Caki2 (cell line): ENCODE measurements at places on chromosomes 3 and 15.
A peak's percentile ranks its signal among the peaks of the same experiment; 100 is the strongest.

DNA sequence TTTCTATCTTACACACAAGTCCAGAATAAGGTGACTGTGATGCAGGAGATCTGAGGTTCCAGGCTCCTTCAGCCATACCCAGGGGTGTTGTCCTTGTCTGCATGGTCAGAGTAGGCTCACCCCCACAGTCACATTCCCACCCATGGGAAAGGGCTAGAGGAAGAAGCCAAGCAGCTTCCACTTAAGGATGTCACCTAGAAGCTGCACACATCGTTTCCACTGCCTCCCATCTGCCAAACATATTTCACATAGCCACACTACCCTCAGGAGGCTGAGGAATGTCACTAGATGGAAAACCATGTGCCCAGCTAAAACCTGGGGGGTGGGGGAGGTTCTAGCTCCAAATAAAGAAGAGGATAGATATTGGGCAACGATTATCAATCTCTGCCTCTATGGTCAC lies 58.1 kb downstream of the TMEM39A start:
- no peak for DNase-seq

GRCh38 chr3:134373271-134374104 lies 759 bp downstream of the AMOTL2 start:
- DNase-seq: peak; percentile 76

GRCh38 chr15:32829436-32829835 lies 111.6 kb downstream of the GREM1 start:
- DNase-seq: no peak

DNA sequence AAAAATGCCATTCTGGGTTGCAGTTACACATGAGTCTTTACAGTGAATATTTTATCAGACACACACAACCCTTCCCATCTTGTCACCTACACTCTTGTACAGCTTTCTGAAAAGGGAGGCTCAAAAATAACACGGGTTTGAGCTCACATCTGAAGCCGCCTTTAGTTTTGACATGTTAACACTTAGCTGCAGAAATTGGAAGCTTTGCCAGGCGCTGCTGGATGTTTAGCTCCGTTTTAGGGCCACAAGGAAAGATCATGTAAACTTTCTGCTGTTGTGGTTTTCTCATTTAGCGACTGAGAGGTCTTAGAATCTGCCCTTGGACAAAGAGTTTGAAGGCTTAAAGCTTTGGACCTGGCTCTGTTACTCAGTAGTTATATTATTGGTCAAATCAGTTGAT lies 120.1 kb downstream of the OXNAD1 start:
- DNase-seq: no peak

DNA sequence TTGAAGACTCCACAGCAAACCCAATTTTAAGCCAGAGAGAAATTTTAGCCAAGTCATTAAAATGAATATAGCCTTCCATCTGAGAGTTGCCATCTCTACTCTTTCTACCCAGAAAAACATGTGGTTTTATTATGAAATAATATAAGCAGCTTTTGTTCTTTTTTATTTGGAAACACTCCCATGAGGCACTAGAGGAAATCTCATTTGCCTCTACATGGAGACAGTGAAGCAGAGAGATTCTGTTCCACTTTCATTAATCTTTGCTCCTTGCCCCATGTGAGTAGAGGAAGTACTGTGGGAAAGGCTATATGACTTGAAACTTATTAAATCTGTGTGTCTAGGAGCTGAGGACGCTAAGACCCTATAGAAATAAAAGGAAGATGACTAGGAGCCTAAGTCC lies 111.1 kb downstream of the P3H2 start:
- DNase-seq: no peak

DNA sequence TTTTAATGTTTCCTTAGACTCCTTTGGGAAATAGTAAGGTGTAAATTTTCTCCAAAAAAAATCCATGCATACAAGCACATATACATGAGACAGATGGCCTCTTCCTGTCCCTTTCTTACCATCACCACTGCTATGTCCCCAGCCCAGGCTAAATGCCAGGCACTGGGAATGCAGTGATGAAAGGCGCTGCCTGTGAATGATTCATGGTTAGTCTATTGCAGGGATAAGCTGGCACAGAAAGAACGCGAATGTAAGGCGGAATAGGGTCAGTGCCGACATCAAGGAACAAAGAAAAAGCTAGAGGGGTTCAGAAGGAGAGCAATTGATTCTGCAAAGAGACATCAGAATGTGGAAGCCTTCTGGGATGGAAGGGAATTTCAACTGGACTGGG lies 36.2 kb upstream of the CFAP161 start:
- no peak for DNase-seq

GRCh38 chr3:125442506-125442905 lies 67.4 kb upstream of the ZNF148 start:
- no peak for DNase-seq

DNA sequence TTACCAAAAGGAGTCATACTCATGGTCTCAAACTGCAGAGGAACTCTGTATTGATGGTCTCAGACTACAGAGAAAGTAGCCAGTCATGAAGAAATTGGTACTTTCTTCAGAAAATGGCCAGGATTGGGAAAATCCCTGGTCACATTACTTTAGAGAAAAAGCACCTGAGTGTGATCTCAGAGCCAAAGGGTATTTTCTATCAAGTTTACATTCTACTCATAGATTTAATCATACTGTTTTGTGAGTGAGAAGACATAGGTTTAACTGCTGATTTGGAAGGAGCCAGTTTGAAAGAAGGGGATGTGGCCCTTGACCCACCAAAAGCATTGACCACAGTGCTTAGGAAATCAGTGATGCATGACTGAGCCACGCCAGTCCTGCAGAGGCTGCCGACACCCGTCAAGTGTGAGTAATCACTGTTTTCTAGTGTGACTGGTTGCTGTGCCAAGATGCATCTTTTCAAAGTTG lies 203.6 kb downstream of the AKAP13 start:
- DNase-seq: peak; percentile 77

DNA sequence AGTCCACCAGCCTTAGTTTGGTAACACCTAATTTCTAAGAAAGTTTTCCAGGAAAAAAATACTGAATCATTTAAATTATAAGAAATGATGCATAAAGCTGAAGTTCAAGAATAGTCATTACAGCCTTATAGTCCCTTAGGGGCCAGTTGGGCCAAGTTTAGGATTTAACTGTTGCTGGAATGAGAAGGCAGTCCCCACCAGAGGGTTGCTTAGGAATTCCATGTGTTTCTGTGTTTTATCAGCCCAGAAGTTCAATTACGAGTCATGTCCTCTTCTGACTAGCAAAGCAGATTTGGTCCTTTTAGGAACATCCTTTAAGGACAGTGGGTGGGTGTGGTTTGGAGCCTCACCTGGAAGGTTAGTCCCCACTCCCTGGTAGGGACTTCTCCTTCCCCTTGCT lies 57.0 kb upstream of the NR2E3 start:
- no peak for DNase-seq

GRCh38 chr3:128971421-128972100 lies 22.3 kb downstream of the CFAP92 start:
- DNase-seq: no peak

DNA sequence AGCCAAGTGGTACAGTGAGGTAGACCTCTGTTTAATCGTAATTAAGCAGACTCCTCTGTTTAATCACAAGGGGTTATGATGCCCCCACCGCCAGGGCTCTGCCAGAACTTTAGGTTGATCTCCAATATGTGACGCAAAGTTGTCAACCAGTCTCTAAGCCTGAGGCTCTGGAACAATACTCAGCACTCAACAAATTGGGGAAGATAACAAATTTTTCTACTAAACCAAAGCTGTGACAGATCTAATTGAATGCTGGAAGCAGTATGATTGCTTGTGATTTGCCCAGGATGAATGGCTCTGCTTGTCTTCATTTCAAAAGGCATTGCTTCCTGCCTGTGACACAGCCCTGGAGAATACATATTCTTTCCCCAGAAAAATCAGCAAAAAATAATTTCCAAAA lies 57.1 kb downstream of the SNTN start:
- DNase-seq: no peak

DNA sequence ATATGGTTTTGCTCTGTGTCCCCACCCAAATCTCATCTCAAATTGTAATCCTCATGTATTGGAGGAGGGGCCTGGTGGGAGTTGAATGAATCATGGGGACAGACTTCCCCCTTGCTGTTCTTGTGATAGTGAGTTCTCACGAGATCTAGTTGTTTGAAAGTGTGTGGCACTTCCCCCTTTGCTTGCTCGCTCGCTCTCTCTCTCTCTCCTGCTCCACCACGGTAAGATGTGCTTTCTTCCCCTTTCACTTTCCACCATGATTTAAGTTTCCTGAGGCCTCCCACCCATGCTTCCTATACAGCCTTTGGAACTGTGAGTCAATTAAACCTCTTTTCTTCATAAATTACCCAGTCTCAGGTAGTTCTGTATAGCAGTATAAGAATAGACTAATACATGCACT lies 60.7 kb downstream of the GSK3B start:
- no peak for DNase-seq

- DNase-seq: no peak
Measured at GRCh38 chr15:58742819-58743502, 6.5 kb downstream of the ADAM10 start.

GRCh38 chr3:150183678-150184425 lies 213.2 kb upstream of the PFN2 start:
- DNase-seq: peak; percentile 75

GRCh38 chr3:88988906-88989305 lies 118.5 kb upstream of the EPHA3 start:
- no peak for DNase-seq

- DNase-seq: peak; percentile 89
Measured at GRCh38 chr3:166282931-166283330, 445.7 kb upstream of the BCHE start.

DNA sequence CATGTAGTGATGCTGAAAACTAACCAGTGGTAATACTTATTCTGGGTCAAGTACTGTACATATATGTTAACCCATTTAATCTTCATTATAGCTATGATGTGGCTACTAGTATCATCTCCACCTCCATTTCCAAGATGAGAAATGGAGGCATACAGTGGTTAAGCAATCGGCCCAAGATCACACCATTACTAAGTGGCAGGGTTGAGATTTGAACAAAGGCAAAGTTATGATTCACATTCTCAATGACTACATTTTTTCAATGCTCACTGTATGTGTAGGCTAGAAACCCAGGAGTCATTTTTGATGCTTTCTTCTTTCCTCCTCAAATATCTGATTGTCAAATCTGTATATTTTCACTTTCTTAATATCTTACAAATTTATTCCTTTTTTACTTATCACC lies 30.2 kb downstream of the ABI3BP start:
- DNase-seq: no peak

- peak; percentile 56 for DNase-seq
Measured at GRCh38 chr3:8503461-8503860, 1.8 kb downstream of the LMCD1 start.

- no peak for DNase-seq
Measured at GRCh38 chr15:99983171-99983885, 250.1 kb upstream of the LYSMD4 start.

GRCh38 chr3:144380849-144381248 lies 409.2 kb downstream of the DIPK2A start:
- DNase-seq: no peak

DNA sequence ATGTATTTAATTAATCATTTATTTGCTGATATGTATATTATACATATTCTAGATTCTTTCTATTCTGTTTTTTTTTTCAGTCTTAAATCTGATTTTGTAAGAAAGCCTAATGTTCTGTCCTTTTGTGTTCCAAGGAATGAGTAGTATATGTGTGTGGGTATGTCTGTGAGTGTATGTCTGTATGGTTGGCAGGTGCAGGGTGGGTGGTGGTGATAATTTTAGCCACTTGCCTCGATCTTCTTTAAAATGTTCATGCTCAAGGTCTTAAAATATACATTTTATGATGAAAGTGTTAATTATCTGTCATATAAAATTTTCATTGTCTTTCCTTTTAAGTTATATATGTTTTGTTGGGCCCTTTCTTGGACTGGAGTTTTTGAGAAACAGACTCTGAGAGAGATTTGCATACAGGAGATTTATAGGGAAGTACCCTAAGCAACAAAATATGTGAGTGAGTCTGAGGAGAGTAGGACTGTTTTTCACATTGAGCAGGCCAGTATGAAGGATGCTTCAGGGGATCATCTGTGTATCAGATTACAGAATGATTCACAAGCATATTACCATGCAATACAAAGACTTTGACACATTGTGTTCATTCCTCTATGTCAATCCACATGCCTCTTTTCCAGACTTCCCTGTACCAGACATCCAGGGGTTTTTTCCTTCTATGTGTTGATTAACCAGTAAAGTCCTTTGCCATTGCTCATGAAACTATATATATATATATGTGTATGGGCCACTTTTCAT lies 211.0 kb upstream of the DPPA4 start:
- peak; percentile 14 for DNase-seq

DNA sequence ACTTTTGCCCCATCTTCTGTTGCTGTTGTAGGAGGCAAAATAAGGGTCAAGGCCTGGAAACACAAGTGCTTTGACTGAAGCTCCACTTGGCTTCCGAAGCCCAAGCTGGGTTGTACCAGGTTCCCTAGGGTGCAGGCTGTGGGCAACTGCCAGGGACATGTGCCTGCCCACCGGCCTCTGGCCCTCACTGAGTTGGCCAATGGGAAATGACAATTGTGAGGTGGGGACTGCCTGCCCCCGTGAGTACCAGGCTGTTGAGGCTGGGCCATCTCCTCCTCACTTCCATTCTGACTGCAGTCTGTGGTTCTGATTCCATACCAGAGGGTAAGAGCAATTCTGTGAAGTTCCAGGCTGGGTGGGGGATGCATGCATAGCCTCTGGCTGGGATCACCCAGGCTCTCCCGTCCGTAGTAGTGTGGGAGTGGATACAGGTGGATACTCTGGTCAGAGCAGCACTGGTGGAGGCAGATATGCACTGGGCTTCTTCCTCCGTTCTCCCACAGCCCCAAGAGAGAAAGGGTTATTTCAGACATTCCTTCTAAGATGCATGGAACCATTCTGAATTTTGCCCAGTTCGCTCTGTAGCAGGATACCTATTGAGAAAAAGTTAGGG lies at the start of gene ADIPOQ:
ADIPOQ (plus strand) TSS at position 285 of the 613 bp plus-strand sequence. CDS start 10,349 bp downstream, outside the sequence.
- no peak for DNase-seq

- no peak for DNase-seq
Measured at GRCh38 chr3:139122221-139122581, 77.5 kb upstream of the PRR23C start.

- DNase-seq: no peak
Measured at GRCh38 chr15:57228395-57228794, 147.9 kb upstream of the CGNL1 start.

GRCh38 chr15:100842756-100843730 lies 36.6 kb upstream of the ALDH1A3 start:
- DNase-seq: no peak

DNA sequence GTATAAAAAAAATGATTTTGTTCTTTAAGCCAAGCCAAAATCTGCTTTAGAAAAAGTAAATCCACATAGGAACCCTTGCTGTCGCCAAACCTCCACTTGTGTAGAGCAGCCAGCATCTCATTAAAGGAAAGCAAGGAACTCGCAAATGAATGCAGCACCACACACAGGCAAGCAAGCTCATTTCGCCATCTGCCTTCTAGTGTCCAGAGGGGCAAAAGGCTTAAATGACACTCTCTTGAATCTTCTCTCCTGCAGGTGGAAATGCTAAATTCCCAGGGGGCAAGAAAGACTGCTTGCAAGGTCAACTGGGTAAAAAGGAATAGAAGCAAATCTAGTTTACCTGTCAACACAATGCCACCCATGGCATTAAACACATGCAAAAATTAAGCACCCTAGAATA lies 2.4 kb downstream of the MB21D2 start:
- DNase-seq: peak; percentile 59

GRCh38 chr15:66170042-66170441 lies 83.5 kb downstream of the MEGF11 start:
- no peak for DNase-seq
